ENCODE measurements at places on chromosomes 7 and 10. TPM values are rescaled to one million over a fixed set of nuclear protein-coding genes. Genes with fewer than 3 reads are reported as not detected.

Gene KCNIP2
- 2.5 TPM for total RNA-seq

Gene TLX1
- not detected for total RNA-seq

Gene CYP26A1
- total RNA-seq: not detected

Gene MRLN
- not detected for total RNA-seq

Gene CALCR
- total RNA-seq: 0.17 TPM

Gene SAMD9
- total RNA-seq: 12.8 TPM

Gene AGBL3
- total RNA-seq: 4.1 TPM

Gene NOS3
- 12.6 TPM for total RNA-seq

Gene TRIM74
- 2.7 TPM for total RNA-seq

Gene SLC39A12
- not detected for total RNA-seq

DNA sequence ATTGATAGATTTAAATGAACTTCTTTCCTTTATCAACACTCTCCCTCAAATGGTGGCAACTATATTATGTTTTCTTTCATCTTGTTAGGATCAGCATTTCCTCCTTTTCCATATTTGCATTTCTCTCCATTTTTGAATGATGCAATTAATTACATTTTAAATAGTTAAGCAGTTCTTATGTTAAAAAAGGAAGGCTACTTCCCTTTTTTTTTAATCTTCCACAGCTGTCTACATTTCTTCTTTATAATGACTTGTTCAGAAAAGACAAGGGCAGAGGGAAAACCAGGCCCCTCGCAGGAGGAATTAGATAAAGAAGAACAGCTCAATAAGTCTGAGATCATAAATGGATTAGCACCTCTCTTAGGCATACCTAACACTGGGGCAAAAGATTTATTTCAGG lies 208.9 kb downstream of the ARL4A start:
- no peak for DNase-seq

DNA sequence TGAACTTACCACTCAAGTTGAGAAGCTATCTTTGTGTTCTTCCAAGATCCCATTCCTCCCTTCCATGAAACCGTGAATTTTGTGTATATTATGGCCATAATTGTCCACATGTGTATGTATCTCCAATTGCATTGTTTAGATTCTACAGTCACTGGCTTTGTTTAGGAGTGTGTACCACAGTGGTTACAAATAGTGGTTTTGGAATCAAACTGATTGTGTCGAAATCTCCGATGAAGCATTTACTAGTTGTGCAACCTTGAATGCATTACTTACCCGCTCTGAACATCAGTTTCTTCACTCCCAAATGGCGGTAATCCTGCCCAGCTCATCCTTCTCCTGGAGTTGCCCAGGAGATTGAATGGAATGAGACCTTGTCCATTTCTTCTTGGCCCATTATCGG lies 145.0 kb upstream of the ZNF32 start:
- no peak for DNase-seq

GRCh38 chr7:103712991-103713778 lies 267.2 kb upstream of the SLC26A5 start:
- DNase-seq: no peak

GRCh38 chr7:142808461-142808801 lies 37.7 kb downstream of the PRSS2 start:
- no peak for DNase-seq

DNA sequence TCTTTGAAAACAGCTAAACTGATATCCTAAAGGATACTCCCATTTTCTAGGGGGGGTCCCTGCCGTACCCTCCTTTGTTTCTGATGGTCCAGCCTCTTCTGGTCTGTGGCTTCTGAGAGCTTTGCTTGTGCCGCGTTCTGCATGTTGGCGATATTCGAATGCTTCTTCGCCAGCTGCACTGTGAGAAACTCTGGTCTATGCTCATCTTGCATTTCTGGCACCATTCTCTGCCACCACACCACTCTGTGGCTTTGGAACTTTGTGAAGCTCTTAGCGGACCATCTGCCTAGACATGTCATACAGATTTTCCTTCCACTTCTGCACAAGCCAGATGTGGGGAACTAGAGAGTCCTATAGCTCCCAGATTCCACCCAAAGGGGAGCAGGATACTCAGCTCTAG lies 197.2 kb downstream of the REEP3 start:
- DNase-seq: no peak

- no peak for DNase-seq
Observed at GRCh38 chr10:64091897-64092296, 570.7 kb downstream of the REEP3 start.

DNA sequence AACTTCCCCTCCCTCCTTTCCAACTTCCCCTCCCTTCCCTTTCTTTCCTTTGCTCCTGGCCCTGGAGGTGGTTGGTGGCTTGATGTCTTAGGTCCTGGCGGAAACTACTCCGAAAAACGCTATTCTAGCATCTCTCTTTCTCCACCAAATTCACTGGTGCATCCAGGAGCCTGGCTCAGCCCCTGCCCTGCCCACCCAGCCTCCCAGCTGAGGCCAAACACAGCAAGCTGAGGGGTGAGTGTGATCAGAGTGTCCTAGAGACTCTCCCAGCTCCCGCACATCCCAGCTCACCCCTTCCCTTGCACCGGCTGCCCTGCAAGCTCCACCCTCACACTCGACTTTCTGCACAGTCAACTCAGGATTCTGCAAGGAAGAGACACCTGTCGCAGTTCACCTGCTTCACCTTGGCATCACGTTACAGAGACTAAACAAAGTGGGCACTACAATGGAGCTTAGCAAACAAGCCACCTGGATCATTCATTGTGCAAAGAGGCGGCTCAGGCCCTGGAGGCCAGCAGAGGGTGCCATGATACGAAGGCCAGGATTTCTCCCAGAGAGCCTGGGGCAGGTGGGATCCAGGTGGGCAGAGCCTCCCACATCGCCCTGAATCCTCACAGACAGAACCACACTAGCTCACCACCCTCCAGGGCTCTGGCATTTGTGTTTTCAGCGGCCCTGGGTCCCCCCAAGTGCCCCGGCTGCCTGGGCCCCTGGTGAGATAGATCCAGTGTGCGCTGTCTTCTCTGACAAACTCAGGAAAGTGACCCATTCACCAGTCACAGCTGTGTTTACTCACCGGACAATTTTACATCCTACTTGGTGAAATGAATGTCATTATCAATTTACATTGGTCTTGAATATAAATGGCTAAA lies 169.6 kb downstream of the TCERG1L start:
- no peak for DNase-seq

DNA sequence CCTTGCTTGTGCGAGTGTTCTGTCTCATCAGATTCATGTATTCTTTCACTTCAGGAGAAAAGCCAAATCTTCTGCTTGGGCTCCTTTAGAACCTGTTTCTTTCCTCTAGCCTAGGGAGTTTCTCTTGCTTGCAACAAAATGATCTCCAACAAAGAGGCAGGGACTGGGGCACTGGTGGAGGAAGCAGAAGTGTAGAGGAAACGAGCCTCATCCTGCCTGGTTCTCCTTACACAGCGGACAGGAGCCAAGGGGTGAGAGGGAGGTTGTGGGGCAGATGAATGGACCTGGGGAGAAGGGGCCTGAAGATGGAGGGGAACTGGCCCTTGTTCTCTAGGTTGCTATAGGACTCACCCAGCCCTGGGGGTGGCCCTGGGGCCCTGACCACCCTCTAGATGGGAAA lies 141.1 kb downstream of the PKD1L1 start:
- DNase-seq: no peak

- no peak for DNase-seq
Observed at GRCh38 chr10:17144757-17145156, 15.1 kb upstream of the CUBN start.

- DNase-seq: no peak
Observed at GRCh38 chr7:128172963-128173362, 68.1 kb upstream of the LEP start.

- DNase-seq: no peak
Observed at GRCh38 chr10:43452356-43452914, 15.5 kb downstream of the ZNF487 start.

- no peak for DNase-seq
Observed at GRCh38 chr7:48033922-48034321, 1.4 kb upstream of the C7orf57 start.

DNA sequence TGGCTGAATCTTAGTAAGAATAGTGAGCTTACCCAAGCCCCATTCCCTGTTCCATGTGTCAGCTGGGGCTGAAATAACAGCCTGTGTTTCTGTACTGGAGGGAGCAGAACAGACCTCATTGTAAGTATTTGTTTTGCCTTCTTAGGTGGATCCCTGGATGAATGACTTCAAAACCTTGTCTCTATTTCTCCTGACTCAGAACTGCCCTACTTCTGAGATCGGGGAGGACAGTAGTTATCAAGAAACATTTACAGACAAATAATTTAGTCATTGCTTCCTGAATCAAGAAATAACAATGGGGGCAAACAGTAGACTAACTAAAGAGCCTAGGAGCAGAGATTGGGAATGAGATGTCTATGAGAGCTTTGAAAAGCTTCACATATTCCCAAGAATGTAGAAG lies 58.8 kb downstream of the TPST1 start:
- no peak for DNase-seq

- DNase-seq: no peak
Observed at GRCh38 chr10:57983281-57983791, 284.4 kb downstream of the IPMK start.

DNA sequence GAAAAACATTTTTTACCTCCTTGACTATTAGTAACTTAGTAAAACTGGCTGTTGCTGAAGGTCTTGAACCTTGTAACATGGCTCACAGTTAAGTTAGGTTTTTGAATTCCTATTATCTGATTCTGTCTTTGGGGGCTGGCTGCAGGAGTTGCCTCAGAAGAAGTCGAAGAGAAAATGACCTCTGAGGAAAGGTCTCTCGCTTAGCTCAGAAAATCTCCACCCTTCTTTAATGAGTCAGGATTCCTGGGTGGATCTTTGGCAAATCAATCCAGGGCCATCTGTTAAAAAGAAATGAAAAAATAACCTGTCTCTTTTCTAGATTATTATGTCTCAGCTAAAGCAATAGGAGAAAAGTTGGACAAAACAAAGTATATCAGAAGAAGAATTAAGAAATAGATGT lies 267.8 kb upstream of the SEMA3C start:
- no peak for DNase-seq

GRCh38 chr10:99484626-99485581 lies 47.8 kb upstream of the NKX2-3 start:
- no peak for DNase-seq

GRCh38 chr7:40008223-40008815 lies 58.3 kb downstream of the CDK13 start:
- DNase-seq: no peak

GRCh38 chr10:3324612-3325038 lies 152.0 kb upstream of the PITRM1 start:
- no peak for DNase-seq

GRCh38 chr7:71710442-71710841 lies 578.5 kb downstream of the GALNT17 start:
- no peak for DNase-seq

DNA sequence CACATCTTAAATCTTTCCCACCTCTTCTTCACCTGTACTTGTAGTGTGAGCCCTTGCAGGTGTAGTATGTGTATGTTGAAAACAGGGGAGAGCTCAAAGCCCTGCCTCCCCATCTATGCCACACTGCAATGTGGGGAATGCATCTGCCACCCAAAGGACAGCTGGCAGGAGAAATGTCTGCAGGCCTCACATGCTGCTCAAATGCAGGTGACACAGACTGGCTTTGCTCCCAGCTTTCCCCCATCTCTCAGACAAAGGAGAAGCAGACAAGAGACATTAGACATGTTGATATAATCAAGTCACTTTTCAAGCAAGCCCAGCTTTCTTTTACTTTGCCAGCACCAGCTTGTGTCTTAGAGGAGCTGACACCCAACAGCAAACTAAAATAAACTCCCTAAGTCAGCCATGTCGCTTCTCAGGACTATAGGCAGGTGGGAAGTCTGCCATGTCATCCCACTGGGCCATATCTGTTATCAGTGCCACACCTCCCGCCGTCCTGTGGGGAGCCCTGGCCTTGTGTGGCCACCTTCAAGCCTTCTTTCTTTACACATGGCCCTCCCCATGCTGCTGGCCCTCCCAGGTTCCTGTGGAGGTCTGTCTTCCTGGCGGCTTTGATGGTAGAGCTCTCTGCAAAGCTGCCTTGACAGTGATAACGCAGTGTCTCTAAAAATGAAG lies 102.1 kb downstream of the CXCL12 start:
- no peak for DNase-seq

DNA sequence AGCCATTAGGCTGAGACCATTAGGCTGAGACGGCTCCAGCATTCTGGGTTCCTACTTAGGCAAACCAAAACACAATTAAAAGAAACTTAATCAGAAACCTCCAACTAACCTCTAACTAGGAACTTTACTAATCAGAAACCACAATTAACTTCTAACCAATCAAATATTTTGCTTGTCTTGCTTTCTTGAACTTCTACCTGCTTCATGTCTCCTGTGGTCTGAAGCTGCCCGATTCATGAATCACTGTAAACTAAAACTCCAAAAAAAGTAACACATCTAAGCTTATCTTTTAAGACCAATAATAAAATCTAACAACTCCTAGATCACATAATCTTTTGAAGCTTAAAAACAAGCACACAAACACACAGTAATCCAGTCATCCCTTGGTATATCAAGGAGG lies 76.1 kb downstream of the PDSS1 start:
- no peak for DNase-seq

DNA sequence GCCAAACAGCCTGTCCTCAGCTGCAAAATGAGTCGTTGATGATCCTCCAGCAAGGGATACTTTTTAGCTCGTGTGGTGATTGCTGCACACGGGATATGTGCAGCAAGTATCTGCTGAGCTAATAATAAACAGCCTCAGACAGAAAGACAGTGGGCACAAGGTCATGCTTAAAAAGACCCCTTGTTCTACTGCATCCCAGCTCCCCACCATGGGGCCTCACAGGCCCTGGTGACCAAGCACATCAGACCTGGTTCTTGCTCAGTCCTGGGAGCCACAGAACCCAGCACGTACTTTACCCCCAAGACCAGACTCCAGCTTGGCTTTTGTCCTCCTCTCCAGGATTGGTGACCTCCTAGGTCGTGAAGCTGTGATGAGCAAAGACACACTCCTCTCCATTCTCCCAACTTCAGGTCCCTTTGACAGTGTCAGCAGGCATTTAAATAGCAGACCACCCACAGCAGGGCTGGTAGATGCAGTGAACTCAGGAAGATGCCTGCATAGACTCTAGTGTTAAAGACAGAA lies 50.5 kb downstream of the EGFR start:
- no peak for DNase-seq

GRCh38 chr7:70582927-70583895 lies 548.7 kb upstream of the GALNT17 start:
- DNase-seq: no peak

- DNase-seq: peak; percentile 23
Observed at GRCh38 chr7:64888901-64889685, 14.0 kb upstream of the ZNF273 start.

DNA sequence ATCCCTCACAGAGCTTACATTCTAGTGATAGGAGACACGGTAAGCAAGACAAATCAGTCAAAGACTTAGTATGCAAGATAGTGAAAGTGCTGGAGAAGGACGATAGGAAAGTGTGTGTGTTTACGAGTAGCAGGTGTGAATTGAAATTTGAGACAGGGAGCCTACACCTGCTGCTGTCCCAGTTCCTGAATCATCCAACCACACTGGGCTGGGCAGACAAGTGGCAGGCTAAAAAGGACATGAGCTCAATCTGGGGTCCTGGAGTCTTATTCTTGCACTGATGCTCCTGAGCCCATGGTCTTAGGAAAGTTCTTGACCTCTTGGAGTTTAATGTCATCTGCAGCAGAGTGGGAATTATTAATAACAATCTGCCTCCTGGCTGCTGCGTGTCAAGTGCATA lies 16.2 kb downstream of the RBP3 start:
- no peak for DNase-seq
